H7 (cell line): ENCODE measurements at places on chromosomes 1 and 21. TPM values are rescaled to one million over a fixed set of nuclear protein-coding genes. Genes with fewer than 3 reads are reported as not detected.

DNA sequence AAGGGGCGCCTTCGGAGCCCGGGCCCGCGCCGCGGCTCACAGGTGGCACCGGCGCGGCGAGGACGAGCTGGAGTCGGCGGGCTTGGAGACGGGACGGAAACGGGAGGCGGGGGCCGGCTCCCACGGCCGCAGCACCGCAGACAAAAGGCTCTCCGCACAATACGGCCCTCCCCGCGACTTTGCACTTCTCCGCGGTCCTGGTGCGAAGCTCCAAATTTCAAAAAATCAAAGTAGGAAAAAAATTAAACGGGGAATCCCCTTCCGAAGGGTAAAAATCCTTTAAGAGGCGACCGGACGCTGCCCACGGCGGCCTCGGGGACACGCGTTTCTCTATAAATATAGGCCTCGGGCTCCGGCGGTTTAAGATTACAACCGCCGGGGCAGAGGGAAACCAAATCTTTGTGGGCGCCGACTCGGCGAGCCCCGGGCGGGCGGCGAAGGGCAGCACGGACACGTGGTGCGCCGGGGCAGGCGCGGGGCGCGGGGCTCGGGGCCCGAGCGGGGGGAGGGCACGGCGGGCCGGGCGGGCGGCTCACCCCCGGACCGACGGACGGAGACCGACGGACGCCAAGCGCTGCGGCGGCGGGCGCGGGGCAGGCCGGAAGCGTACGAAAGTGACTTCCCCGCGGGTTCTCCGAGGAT lies 453 bp downstream of the PABPC4 start:
- peak; percentile 87 for DNase-seq

GRCh38 chr21:36690628-36691554 lies 8.0 kb upstream of the SIM2 start:
- no peak for DNase-seq

GRCh38 chr1:109151146-109151990 lies 37.5 kb downstream of the ELAPOR1 start:
- DNase-seq: peak; percentile 69

- DNase-seq: no peak
Measured at GRCh38 chr1:932776-933602, 9.3 kb downstream of the SAMD11 start.

DNA sequence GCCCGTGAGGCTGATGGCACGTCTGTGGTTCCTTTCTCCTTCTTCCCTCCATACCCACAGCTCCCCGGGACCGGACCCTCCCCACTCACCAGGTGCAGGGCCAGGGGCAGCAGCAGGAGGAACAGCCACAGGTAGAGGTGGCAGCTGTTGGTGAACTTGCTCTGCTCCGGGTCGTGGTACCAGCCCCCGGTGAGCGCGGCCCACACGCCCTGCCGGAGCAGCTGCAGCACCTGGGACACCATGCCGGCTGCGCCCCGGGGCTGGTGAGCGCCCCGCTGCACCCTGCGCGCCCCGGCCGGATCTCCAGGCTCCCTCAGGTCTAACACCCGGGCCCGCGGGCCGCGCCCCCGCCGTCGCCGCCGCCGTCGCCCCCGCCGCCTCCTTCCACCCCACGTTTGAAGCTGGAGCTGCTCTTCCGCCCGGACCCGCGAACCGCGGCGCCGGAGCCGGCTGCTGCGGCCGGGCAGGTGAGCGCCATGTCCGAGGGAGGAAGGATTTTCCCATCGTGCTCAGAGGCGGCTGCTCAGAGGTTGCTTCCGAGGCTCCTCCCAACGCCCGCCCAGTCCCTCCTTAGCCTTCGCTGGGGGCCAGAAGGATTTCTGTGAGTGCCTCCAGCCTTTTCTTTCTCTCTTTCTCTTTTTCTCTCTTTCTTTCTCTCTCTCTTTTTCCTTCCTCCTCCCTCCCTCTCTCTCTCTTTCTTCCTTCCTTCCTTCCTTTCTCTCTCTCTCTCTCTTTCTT lies at the start of gene PCNX2:
Gene PCNX2, minus strand, starts transcription at position 489 of the 738 bp plus-strand sequence. Its CDS starts 247 bp downstream, at position 242.
- peak; percentile 82 for DNase-seq

DNA sequence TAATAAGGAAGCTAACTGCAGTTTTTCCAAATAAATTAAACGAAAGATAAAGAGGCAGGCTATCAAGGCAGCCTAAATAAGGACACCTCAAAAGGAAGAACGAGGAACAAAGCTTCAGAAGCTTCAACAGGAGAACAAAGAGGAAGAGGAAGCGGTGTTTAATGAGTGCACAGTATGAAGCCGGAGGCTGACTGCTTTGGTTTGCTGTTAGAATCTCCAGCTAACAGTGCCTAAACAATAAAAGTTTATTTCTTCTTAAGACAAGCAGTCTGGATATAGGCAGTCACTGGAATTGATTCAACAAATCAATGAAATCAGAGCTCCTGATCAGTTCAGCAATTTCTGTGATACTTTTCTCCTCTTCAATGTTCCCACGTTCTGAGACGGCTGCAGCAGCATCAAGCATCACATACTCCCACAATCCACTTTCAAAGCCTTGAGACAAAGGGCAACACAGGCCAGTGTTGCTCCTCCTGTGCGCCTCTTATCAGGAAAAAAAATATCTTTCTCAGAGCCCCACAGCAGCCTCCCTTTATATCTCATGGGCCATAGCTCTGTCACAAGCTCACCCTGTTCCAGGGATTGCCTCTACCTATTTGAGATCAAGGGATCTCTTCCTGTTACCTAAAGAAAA lies 365.6 kb upstream of the ST6GALNAC5 start:
- DNase-seq: no peak

GRCh38 chr1:168057921-168058320 lies 78.8 kb downstream of the GPR161 start:
- no peak for DNase-seq

GRCh38 chr1:45400049-45400448 lies 59.8 kb upstream of the MUTYH start:
- peak; percentile 20 for DNase-seq

DNA sequence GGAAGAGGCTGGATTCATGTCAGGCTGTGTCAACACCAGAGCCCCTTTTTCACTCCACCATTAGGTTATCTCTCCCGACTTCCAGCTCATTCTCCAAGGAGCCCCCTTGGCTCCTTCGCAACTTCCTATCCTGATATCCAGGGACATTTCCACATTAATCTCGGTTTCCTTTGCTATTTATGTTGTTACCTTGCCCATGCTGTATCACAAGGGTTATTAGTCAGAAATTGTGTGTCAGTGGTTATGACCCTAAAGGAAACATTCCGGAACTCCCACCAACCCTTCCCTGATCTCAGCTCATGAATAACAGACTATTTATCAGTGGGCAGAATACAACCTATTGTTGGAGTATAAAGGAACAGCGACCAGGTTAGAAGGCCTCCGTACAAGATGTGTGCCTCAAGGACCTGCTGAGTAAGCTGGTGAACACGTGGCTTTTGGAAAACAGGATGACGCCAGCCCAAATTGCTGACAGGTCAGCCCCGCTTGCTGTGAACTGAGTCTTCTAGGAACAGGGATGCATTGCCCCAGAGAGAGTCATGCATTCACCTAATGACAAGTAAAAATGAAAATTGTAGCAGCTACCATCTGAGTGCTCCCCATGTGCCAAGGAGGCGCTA lies 121.5 kb downstream of the PLPP3 start:
- no peak for DNase-seq

- DNase-seq: peak; percentile 13
Measured at GRCh38 chr21:43861706-43862105, 3.3 kb upstream of the AGPAT3 start.

- peak; percentile 80 for DNase-seq
Measured at GRCh38 chr1:8911416-8912309, 33.2 kb upstream of the ENO1 start.

DNA sequence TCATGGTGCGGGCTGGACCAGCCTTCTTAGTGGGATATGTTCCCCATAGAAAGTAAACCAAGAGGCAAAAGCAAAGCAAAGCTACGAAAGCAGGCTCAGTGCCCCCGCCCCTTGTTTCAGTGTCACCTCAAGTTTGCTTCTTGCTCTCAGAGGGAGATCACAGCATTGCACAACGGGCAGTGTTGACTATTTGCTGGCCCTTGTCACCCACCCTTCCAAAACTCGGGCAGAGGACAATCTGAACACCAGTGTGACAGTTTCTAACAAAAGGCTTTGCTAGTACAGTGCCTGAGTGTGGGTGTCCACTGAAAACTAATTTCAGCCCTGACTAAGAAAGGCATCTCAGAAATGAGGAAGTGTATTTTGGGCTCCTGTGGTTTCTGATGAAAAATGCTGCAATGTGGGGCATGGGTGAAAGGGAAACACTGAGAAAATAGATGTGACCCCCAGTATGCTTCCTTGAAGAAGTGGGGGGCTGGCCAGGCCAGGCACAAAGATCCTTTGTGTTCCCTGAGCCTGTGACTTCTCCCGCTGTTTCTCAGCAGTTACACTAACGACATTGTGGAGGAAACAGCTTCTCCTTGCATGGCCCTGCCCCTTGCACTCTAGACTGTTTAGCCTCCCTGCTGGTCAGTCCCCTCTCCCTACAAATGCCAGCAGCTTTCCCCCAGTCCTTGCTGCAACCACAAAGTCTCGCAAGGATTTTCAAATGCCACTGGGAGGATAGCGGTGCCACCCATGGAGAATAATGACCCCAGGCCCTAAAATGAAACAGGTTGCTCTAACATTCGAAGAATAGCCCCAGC lies 33.3 kb upstream of the KCNE1 start:
- DNase-seq: peak; percentile 23

DNA sequence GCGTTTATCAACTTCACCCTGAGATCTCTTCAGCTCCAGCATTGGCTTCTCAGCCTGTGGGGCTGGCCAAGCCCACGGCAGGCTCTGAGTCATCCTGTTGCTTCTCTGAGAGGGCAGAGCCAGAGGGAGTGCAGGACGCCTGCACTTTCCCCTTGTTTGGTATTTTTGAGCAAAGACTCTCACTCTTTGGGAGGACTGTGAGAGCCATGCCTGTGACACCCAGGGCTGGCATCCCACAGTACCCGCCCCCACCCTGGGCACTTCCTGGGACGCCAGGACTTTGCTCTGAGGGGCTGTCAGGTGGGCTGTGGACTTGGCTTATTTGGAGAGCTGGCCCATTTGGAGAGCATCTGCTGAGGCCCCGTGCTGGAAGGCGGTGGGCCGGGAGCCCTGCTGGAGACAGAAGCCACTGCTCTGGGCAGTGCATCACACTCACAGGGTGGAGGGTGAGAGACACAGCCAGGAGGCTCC lies 37.4 kb downstream of the VANGL1 start:
- no peak for DNase-seq

DNA sequence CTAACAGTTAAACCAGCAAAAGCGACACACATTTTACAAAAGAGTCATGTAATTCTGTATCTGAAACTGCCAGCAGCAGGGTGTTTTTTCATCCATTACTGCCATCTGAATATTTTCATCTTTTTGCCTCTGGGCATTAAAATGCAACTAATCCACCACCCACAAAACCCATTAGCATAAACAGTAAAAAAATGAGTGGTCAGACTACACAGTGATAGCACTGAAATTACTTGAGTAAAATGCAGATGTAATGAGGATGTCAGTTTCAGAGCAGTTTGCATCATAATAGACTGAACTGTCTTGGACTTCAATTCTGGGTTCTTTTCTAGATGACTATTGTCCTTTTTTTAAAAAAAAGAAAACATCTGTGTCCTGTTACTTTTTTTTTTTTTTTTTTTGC lies 132.3 kb downstream of the GABPA start:
- DNase-seq: no peak

GRCh38 chr1:54854381-54855020 lies 32.5 kb downstream of the DHCR24 start:
- no peak for DNase-seq

- no peak for DNase-seq
Measured at GRCh38 chr1:9166289-9167235, 37.7 kb upstream of the GPR157 start.

DNA sequence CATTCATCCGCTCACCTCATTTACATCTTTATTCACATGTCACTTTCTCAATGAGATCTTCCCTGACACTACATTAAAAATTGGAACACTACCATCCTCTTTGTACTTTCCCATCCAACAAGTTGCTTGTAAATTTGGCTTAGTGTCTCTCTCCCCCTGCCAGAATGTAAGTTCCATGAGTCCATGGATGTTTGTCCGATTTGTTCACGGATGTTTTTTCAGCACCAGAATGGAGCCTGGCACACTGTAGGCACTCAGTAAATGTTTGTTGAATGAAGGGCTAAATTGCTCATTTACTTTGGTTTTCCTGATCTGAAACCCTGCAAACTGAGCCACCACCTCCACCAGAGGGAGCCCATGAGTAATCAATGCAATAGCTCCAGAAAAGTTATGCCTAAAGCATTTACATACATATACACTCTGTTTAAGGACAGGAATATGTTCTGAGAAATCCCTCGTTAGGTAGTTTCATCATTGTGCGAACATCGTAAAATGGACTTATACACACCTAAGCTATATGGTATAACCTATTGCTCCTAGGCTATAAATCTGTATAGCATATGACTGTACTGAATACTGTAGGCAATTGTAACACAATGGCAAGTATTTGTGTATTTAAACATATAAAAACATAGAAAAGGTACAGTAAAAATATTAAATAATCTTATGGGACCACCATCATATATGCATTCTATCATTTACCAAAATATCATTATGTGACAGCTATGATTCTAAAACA lies 2.8 kb upstream of the EYA3 start:
- DNase-seq: peak; percentile 68

DNA sequence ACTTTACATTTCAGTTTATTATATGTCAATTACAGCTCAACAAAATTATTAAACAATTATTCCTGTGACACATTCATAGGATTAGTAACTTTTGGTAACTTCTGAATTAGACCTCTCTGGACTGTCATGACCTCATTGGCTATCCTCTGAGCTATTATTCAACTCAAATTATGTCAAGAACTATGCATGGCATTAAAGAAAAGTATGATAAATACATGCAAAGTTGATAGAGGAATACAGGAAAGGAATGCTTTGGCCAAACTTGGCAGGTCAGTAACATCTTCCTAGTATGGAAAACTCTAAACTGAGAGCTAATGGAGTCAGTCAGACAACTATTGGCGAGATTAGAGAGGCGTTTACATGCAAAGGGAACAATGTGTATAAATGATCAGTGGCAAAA lies 158.4 kb downstream of the DUSP10 start:
- no peak for DNase-seq

GRCh38 chr1:66546047-66546810 lies 12.3 kb downstream of the SGIP1 start:
- no peak for DNase-seq

DNA sequence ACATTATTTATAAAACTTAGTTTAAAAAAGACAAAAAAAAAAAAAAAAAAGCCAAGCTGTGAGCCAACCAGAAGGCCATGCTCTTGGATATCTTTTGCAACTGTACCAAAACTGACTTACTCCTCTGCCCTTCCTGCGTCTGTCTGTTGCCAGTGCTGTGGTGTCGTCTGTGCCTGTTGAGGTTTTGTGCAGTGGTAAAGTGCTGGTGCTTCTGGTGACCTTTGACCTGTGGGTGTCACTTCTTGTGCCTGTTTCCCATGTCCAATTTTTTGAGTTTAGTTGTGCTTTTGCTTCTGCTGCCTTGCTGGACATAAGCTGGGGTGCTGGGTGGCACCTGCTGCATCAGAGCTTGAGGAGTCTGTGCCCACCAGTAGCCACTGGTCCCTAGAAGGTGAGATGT lies 41.4 kb downstream of the RNF187 start:
- no peak for DNase-seq

- peak; percentile 9 for DNase-seq
Measured at GRCh38 chr1:113375878-113376277, 14.4 kb upstream of the MAGI3 start.

CCDC27 gene
- total RNA-seq: 0.04 and 0.07 TPM in 2 replicates

SGIP1 gene
- 0.14 TPM in 1 of 2 replicates, not detected in the other for total RNA-seq

PCP4L1 gene
- total RNA-seq: 0.35 TPM in 1 of 2 replicates, not detected in the other

OVAAL gene
- total RNA-seq: not detected in 2 replicates
